ENCODE measurements at places on chromosomes 4 and X.
A peak's percentile ranks its signal among the peaks of the same experiment; 100 is the strongest.

GRCh38 chr4:38091636-38092035, 131.4 kb downstream of the PTTG2 start:
- DNase-seq, result no peak

- DNase-seq, result no peak
Observed at GRCh38 chr4:182246401-182247205, 3.4 kb downstream of the TENM3 start.

DNA sequence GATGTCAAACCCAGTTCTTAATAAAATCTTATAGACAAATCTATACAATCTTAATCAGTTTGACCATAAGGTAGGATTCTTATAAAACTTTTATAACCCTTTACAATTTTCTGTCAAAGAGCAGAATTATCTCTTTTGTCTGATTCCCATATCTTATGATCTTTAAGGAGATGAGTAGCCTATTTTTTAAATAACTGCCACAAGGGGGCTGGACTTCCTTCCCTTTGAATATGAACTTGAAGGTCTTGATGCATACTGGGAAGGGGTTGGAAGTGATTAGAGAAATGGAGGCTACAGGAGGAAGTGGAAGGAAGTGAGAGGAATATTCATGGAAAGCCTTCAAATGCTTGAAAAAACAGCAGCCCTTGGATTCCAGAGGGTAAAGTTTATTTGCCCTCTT, 111.1 kb downstream of the APOOL start:
- DNase-seq, result no peak

DNA sequence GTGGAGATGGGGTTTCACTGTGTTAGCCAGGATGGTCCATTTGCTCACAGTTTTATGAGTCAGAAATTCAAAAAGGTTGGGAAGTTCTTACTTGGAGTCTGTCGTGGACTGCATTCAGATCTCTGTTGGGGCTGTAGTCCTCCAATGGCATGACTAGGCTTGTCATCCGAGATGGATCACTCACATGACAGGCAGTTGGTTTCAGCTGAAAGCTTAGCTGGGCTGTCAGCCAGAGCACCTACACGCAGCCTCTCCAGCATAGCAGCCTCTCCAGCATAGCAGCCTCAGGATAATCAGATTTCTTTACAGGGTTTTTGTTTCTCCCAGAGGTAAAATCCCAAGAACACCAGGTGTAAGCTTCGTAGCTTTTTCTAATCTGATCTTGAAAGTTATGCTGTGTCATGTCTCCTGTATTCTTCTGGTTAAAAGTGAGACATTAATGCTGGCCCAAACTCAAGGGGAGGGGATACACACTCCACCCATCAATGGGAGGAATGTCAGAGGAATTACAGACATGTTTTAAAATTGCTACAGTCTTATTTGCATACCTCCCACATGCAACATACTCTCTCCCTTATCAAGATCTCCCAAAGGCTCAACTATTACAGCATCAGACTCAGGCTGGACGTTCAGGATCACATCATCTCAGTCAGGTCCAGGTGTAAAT, 31.6 kb upstream of the SOD3 start:
- no peak for DNase-seq

DNA sequence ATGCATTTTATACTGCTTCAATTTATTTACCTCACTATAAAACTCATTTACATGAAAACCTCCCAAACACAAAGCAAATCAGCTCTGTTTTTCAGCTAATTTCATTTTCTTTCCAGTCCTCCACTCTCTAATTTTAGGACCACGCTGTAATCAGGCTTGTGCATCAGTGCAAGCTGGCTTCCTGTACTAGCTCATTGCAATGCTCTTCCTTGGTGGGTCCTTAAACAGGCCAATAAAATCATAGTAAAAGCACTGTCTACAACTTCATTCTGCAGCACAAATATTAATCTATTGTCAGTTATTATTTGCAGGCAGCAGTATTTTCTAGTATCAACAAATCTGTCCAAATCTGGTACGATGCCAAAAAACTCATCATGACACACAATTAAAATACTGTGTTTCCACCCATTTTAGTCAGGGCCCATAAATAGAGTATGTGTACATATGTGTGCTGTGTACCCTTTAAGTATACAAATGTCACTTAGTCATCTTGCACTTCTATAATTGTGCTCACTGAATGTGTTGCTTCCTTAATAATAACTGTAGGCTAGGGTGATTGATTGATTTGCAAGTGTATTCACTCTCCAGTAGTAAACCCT, 178.2 kb upstream of the HCCS start:
- no peak for DNase-seq

DNA sequence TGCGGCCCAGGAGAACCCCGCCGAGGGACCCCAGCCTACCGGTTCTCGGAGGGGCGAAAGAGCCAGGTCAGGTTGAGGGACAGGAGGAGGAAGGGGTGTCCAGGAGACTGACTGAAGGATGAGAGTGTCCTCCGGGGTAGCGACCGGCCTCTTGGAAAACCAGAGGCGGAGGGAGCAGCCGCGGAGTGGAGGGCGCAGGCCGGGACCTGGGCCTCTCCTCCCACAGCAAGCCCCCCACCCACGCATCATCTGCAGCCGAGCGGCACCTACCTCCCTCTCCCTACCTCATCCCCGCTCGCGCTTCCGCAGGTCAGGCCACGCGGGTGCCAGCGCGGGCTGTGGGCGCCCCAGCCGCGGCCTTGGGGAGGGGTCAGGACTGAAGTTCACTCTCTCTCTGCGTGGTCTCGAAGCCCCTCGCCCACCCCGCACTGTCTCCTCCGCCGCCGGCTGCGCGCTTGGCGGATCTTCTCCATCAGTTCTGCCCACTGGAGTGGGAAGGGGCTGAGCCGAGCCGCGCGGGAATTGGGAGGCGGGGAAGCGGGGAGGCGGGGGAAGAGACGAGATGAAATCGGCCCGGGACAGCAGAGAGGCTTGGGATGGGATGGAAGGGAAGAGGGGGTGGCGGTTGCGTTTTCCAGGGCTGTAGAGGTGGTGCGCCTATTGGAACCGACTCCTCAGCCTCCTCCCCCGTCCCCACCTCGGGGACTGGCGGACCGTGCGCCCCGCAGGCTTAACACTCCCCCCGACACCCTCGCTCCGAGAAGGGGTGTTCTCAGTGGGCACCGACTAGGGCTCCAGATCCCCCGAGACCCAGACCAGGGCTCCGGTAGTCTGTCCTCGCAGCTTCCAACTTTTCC, 1.8 kb downstream of the NLGN4X start:
- no peak for DNase-seq

DNA sequence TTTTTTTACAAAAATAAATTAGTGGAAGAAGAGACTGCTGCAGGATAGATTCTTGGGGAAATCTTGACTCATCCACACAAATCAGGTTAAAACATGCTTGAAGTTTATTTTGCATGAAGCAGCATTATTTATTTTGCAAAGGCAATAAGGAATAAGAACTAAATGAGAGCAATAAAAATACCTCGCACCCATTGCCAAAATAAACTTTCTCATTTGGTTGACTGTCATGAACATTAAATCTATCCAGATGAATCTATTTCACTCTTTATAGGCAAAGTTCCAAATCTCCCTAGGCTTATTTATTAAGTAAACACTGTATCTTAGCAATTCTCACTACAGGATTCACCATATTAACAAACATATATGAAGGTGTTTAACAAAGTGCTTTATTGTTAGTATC, 58.9 kb downstream of the HOPX start:
- DNase-seq, result no peak

GRCh38 chr4:106409901-106410889, 41.6 kb upstream of the GIMD1 start:
- no peak for DNase-seq

DNA sequence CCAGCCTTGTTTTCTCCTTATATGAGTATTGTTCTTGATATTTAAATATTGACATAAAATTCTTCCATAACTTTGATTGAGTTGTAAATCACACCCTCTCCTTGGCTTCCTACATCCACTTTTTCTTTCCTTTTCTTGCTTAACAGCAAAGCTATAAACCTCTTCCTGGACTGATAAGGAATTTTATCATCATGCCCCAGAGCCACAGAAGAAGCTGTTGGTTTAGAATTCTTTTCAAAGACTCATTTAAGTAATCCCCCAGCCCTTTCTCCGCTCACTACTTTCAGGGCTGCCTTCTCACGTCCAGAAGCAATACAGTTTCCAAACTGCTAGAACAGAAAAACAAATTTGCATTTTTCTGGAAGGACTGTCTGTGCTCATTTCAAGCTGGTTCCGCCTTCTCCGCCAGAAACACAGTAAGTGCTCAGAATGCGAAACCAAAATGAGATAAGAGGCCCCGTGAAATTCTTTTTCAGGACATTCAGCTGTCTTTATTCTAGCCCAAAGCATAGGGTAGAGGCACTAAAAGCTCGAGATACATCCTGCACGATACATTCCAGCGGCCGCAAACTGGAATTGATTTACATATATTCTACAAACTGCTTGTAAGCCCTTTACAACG, 849 bp downstream of the MID1 start:
- DNase-seq, result no peak

DNA sequence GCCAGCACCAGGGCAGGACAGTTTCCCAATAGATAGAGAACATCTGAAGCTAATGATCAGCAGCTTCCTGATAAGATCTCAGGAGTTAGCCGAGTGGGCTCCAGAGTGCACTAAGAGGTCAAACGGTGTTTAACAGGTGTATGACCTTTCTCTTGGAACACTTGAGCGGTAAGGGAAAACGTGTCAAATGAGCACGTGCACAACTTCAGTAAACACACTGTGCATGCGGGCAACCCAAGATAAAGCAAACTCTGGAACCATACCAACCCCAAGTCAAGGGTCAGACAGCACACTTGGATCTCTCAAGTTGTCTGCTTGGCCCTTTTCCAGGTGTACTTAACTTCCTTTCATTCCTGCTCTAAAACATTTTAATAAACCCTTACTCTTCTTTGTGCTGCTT, 1941.5 kb upstream of the PCDH10 start:
- DNase-seq, result no peak

GRCh38 chr4:90220459-90220858, 93.3 kb downstream of the CCSER1 start:
- DNase-seq, result no peak

DNA sequence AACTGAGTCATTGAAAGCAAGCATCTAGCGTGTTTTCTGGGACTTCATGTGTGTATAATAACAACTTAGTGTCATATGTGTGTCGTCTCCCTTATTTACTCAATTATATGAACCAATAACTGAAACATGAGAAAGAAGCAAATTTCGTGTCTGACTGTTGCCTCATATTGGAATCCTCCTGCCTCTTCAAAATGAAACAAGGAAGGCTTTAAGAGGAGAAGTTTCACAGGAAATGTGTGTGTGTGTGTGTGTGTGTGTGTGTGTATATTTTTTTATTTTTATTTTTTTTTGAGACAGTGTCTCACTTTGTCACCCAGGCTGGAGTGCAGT, 145.8 kb upstream of the SFRP2 start:
- no peak for DNase-seq

DNA sequence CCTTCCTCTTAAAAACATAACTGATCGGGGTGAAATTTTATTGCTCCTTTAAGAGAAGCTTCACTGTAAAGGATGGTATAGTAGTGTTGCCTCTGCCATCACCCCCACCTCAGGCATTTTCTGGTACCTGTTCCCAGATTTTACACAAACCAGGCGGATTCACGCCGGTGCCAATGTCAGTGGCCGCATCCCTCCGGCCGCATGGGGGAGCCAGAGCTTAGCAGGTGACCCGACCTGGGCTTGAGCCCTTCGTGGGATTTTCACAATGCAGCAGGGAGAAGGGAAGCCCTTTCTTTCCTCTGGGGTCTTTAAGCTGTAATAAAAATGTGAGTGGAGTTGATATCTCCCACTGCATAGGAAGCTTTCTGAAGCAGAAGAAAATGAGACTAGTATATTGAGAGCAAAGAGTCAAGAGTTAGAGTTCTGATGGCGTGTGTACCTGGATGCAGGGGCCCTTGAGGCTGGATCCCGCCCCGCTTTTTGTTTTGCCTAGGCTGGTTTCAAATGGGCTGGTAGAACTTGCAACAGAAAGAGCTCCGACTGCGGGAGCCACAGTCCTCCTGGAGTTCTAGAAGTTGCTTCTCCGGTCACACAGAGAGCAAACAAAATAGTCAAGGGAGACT, 59.4 kb downstream of the POLR2B start:
- DNase-seq, result peak; percentile 77

DNA sequence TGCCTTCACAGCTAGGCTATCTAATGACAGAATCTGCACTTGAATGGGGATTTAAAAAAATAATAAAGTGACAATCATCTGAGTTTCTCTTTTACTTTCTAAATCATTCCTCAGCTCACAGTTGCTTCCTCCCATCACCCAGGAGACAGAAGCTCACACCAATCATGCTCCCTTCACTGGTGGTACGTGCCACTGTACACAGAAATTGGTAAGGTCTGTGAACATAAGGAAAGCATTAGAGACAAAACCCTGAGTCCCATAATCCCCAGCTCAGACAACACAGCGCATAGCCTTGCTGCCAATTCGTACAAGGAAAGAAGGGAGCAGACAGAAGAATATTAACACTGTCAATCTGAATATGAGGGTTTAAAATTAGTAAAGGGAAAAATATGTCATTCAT, 133.1 kb downstream of the IDS start:
- DNase-seq, result no peak

DNA sequence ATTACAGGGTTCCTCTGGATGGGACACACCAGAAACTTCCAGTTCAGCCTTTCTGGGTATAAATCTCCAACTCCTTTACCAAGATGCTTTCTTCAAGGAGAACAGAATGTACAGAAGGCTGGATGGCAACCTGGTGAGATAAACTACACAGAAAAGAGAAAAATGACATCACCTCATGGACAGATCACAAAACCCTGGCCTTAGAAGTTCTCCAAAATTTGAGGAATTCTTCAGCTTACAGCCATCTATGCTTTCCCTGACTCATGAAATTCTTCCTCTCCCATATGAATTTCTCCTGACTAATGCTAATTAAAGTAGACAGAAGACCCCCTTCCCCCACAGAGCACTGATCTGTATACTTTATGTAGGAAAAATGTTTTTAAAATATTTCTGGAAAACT, 345.4 kb downstream of the STIM2 start:
- DNase-seq, result no peak

DNA sequence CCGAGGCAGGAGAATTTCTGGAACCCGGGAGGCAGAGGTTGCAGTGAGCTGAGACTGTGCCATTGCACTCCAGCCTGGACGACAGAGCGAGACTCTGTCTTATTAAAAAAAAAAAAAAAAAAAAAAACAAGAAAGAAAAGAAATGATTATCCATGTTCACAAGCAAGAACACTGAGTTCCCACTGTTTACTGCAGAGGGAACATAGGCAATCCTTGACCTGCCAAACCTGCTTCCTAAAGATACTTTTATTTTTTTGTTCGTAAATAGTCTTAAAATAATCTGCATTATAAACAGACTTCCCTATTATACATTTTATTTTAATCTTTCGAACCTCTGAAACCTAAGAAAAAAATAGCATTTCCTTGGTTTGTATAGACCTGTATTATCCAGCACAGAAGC, 50.6 kb upstream of the TBC1D14 start:
- no peak for DNase-seq

GRCh38 chr4:86928400-86929255, 6.2 kb upstream of the AFF1 start:
- no peak for DNase-seq

- no peak for DNase-seq
Observed at GRCh38 chrX:45154462-45154861, 46.2 kb downstream of the DIPK2B start.

GRCh38 chr4:150033901-150034300, 44.3 kb upstream of the DCLK2 start:
- no peak for DNase-seq

GRCh38 chr4:26885912-26886274, 25.3 kb downstream of the STIM2 start:
- no peak for DNase-seq

- DNase-seq, result no peak
Observed at GRCh38 chrX:65596270-65597034, 61.9 kb upstream of the LAS1L start.

- DNase-seq, result no peak
Observed at GRCh38 chr4:6913350-6913905, 3.8 kb downstream of the TBC1D14 start.

All from HEK293T (cell line).